ENCODE measurements at places on chromosomes 3 and 15. TPM values are rescaled to one million over a fixed set of nuclear protein-coding genes. Genes with fewer than 3 reads are reported as not detected.

DNA sequence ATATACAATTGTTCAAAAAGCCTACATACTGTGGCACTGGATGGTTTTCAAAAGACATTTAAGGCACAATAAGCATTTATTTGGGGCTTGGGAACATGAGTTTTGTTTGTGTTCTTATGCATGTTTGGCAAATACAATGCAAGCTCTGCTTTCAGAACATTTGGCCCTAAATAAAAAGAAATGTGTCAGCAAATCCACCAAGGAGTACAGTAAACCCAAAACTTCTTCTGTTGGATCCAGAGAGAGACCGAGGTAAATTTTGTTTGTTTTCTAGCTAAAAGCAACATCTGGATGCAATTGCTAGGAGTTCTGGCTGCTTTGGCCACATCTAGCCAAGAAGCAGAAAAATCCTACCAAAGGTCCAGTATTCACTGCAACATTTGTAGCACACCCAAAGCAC, 168.8 kb downstream of the DCLK3 start:
- DNase-seq: no peak

DNA sequence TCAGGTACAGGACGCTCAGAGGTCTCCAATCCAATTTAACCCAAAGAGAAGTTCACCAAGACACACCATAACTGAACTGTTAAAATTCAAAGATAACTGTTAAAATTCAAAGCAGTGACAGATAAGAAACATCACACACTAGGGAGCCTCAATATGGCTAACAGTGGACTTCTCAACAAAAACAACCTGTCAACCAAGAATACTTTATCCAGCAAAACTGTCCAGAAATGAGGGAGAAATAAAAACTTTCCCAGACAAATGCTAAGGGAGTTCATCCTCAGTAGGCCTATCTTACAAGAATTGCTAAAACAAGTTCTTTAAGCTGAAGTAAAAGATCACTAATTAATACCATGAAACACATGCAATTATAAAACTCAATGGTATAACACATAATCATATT, 36.3 kb upstream of the MYLK start:
- no peak for DNase-seq

DNA sequence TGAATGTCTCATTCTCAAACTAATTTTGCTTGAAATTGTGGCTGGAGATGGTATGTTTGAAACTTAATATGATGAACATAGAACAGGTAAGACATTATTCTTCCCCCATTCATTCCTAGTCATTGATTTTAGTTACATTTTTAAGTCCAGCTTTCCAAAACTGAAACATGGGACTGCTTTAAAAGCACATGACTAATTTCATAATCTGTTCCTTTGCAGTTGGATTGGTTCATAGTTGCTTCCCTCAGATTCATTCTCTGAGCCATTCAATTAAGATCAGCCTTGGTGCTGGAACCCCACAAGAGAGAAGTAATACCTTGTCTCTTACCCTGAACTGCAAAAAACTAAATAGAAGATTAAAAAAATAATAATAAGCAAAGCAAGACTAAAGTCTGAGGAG, 87.5 kb upstream of the TGFBR2 start:
- DNase-seq: no peak

DNA sequence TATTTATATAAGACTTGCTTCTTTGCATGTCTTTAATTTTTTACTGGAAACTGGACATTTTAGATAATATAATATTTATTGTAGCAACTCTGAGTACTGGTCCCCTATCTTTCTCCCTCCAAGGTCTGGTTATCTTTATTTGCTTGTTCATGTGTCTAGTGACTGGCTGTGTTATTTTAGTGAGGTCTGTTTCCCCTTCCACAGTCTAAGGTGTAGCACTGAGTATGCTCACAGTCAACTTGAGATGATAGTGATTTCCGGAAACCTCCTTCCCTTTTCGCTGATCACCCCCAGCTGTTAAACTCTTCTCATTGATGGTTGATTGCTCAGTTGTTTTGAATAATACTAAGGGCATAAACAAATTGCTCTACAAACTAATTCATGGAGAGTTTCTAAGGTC, 37.0 kb downstream of the PCNP start:
- DNase-seq: no peak

DNA sequence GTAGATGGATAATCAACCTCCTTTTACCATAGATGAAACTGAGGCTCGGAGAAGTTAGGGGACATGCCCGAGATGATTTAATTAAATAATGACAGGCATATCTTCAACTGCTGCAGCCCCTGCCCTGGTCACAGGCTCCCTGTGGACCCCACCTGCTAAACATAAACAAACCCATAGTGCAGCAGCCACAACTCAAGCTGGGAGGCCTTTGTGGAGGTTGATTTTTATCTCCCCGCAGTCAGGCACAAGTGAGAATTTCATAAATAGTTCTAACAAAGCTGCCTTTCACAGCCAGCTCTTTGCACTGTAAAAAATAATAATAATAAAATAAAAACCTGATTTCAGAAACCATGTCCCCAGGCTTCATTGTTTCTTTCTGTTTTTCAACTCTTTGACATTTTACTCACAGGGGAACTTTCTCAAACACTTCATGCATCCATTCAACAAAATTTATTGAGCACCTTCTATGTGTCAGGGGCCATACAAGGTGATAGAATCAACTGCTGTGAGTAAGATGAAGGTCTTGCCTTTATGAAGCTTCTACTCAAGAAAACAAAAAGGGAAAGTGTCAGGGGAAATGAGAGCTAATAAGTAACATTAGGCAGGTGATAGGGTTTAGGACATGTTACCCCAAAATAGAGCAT, 393.6 kb upstream of the PROK2 start:
- DNase-seq: no peak

Gene SLC6A11
- total RNA-seq: not detected

Gene SMCO1
- not detected for total RNA-seq

All from thoracic aorta (tissue), 2 donors.